Activated CD8-positive, alpha-beta memory T cell treated with anti-CD3 and anti-CD28 coated beads, Interleukin-2, amount 50 U/mL, for 48 hours (primary cell): ENCODE measurements at places on chromosomes 1 and 21.

DNA sequence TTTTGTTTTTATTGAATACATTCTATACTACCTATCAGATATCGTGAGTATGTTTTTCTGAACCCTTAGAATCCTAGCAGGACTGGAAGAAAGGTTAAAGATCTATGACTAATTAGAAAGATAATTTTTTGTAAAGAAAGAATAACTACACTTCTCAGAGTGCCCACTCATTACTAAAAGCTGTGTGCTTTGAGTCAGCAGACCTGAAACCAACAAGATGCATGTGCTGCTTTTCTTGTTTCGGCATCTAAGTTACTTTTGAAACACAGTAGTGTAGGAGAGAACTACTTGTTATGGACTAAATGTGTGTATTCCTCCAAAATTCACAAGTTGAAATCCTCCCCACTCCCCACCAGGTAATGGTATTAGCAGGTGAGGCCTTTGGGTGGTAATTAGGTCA lies 127.8 kb upstream of the ESRRG start:
- DNase-seq, result no peak

DNA sequence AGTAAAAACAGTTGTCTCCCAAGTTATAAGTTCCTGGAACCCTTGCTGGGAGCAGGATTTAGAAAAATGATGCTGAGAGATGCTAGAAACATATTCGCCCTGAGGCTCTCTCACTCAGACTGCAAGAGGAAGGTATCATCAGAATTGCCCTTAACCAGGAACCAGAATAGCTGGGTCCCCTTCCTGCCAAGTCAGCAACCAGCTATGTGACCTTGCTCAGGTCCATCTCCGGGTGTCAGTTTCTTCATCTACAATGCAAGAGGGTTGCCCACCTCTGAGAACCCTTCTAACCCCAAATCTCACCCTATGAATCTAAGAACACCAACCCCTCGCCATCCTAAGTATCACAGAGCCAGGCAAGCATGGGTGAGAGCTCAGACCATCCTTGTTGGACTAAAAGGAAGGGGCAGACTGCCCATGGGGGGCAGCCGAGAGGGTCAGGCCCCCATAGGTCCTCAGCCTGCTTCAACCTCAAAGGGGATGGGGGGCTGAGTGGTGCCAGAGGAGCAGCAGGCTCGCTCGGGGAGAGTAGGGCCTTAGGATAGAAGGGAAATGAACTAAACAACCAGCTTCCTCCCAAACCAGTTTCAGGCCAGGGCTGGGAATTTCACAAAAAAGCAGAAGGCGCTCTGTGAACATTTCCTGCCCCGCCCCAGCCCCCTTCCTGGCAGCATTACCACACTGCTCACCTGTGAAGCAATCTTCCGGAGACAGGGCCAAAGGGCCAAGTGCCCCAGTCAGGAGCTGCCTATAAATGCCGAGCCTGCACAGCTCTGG lies 390 bp upstream of the S100A9 start:
- DNase-seq, result no peak

DNA sequence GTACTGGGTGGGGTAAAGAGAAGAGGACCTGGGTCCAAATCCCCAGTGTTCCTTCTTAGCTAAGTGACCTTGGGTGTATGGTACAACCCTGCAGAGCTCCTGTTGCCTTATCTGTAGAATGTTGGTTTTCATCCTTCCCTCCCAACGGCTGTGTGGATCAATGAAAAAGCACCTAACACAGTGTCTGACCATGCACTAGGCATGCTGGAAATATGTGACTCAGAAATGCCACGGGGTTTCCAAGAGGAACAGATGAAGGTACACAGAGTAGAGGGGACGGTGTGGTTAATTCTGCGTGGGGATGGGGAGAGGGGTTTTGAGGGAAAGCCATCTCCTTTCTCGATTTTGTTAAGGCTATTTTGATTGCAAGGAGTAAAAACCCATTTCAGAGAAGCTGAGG lies 8.6 kb downstream of the NIPAL3 start:
- DNase-seq, result no peak

GRCh38 chr1:38701088-38701487 lies 158.5 kb downstream of the RRAGC start:
- no peak for DNase-seq

DNA sequence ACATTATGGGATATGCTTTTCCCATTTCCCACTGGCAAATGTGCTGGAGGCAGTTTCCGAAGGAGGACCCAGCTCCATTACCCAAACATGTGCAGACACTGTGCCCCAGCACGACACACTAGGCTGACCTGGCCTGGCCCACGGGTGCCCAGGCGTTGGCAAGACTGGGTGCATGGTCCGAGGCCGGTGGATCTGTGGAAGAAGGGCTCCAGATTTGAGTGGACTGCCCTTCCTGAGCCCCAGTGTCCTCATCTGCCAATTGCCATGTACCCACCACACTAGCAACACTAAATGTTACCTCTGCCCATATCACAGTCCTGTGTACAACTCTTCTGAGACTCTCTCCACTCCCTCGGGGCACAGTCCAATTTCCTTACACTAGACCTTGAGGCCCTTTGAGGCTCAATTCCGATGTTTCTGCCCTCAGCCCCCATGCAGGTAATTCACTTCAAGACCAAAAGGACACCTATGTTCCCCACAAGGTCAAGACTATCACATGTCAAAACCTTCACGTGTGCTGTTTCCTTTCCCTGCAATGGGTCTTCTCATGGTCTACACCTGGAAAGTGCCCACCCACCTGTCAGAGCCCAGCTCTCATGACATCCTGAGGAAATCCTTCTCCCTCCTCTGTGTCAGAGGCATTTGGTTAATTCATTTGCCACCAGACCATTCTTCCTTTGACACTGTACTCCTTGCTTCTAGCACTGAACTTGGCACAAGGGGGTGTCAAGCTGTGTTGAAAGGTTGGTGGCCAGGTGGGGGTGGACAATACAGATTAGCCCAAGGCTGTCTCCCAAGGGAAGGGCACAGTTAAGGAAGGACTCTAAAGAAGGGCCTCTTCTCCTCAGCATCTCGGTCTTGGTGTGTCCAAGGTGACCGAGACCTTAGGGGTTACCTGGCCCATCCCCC lies 124.9 kb downstream of the DMRTB1 start:
- DNase-seq, result peak; percentile 41

DNA sequence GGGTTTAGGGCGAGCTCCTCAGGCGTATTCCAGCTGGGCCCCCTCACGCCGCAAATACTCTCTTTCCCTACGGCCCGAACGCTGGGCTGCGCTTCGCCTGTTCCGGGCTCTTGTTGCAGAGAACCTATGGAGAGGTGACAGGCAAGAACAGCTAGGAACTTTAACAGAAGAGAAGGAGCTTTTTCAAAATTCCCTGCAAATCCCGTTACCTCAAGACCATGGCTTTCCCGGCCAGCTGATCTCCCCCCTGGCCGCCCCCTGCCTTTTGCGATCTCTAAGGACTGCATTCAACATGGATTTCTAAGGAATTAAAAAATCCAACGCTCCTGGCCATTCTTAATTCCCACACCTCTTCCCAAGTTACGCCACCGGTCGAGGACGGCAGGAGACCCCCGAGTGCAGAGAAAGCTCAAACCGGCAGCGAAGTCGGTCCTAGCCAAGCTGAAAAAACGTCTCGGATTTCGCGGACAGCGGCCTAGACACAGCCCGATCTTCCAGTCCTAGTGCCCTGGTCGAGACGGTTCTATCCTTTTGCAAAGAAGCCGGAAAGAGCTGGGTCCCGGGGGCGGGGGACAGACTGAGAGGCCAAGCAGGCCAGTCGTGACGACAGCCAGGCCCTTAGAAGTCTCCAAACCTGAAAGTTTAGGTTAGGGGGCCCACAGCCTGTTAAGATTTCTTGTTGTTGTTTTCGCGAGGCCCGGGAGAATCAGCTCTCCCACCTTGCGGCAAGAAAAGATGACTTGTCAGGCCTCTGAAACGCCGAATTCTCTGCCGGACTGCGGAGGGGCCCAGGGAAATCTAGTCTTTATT lies 1.1 kb upstream of the TBX15 start:
- no peak for DNase-seq

GRCh38 chr1:183827801-183828200 lies 22.9 kb downstream of the RGL1 start:
- DNase-seq, result no peak

GRCh38 chr1:31299365-31299764 lies 2.5 kb downstream of the ZCCHC17 start:
- no peak for DNase-seq
